ENCODE measurements at places on chromosomes 13 and 19. TPM values are rescaled to one million over a fixed set of nuclear protein-coding genes. Genes with fewer than 3 reads are reported as not detected.

GRCh38 chr13:25882466-25883357, 169.1 kb downstream of the SHISA2 start:
- DNase-seq = no peak
- H3K4me1 ChIP-seq = no peaks in the 10 kb centered on the region
- no peaks in the 10 kb centered on the region for H3K27me3 ChIP-seq

Gene ZNF429
- total RNA-seq = 17.8 TPM

DNA sequence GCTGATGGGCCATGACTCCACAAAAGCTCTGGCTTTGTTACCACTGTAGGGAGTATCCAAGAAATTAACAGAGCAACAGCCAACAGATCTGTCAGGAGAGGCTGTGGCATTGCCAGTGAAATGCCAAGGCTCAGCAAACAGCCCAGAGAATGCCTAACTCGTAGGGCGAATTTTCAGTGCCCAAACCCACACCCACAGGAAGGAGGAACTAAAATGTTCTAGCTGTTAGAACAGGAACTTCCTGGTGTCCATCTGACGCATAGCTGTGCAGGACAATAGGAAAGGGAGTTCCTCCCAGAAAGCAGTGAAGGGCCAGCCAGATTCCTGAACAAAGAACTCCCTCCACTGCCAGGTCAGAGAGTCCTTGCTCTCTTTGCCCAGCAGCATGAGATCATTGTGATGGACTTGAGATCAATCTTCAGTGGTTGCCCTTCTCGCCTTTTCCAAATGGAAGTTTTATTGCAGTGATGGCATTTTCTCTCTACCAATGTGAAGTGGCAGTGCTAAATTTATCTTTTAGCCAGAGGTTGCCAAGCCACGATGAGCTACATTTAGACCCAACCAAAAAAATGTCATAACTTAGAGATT, 224.2 kb upstream of the STARD13 start:
- H3K4me1 ChIP-seq = peaks cover 11% of the 10 kb centered on the region
- H3K4me3 ChIP-seq = no peak overlapping the region
- peak overlapping the region; percentile 72 for H3K27ac ChIP-seq
- H3K36me3 ChIP-seq = no peaks in the 10 kb centered on the region
- no peaks in the 10 kb centered on the region for H3K27me3 ChIP-seq
- DNase-seq = peak; percentile 26

Gene RAB11B
- total RNA-seq = 147 TPM

DNA sequence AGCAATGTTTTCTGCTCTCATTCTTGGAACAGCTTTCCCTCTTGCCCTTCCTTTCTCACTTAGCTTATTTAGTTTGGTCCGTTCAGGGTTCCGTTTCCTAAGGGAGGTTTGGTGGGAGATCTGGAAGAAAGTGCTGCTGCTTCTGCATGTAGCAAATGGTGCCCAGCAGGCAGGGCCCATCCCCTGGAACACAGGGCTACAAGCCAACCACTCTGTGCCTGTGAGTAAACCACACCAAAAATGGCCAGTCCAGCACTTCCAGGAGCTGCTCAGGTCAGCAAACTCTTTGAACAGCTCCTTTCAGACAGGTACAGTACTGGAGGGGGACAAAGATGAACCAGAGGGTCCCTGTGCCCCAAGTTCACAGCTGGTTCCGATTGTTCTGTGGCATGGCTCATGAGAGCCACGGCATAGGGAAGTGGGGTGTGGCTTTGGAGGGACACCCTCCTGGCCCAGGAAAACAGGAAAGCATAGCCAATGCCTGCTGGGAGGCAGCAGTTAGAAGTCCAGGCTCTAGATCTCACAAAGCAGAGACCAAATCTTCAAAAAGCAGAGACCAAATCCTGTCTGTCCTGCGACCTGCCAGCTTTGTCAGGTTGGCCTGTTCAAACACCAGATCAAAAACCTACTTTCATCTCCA, 39.5 kb downstream of the FAM124A start:
- H3K27ac ChIP-seq = no peak overlapping the region
- no peak for DNase-seq
- H3K4me1 ChIP-seq = no peaks in the 10 kb centered on the region
- peaks cover 34% of the 10 kb centered on the region for H3K36me3 ChIP-seq
- H3K27me3 ChIP-seq = no peaks in the 10 kb centered on the region

GRCh38 chr19:48354332-48354992, 9.3 kb downstream of the TMEM143 start:
- no peaks in the 10 kb centered on the region for H3K27me3 ChIP-seq
- no peak overlapping the region for H3K27ac ChIP-seq
- no peaks in the 10 kb centered on the region for H3K4me1 ChIP-seq
- H3K36me3 ChIP-seq = peaks cover 7% of the 10 kb centered on the region
- H3K4me3 ChIP-seq = no peak overlapping the region
- no peak for DNase-seq

Gene COL5A3
- 47.3 TPM for total RNA-seq

DNA sequence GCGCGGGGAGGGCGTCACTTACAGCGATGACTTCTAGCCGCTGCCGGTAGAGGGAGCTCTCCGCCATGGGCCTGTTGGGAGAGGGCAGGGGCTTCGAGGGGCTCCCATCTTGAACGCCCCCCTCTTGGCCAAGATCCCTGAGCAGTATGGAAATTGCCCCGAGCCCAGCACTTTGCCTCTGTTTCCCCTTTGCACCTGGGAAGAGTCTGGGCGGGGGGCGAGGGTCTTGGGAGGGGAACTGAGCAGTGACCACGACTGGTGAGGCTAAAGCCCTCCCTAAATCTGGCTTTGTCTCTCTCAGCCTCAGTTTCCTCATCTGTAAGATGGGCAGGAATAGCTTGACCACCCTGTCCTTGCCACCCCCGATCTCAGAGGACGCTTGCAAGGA, 2.8 kb downstream of the PALM3 start:
- no peak overlapping the region for H3K27ac ChIP-seq
- peaks cover 2% of the 10 kb centered on the region for H3K27me3 ChIP-seq
- no peak for DNase-seq
- peaks cover 9% of the 10 kb centered on the region for H3K4me1 ChIP-seq

Gene APOC4
- total RNA-seq = not detected

DNA sequence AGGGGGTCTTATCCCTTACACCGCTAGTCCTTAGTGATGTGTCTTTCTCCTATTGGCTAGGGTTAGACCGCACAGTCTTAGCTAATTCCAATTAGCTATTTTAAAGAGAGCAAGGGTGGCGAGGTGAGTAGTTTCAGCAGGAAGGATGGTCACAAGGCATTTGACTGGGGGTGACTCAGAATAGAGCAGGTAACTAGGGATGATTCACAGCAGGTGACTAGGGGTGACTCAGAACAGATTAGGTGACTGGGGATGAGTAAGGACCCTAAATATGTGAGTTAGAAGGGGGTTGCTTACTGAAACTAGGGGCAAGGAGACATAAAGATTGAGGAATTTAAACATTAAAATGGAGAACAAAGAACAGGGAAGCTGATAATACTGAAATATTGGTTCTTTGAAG, 64.3 kb downstream of the ZNF66 start:
- no peak overlapping the region for H3K4me3 ChIP-seq
- no peak for DNase-seq
- no peaks in the 10 kb centered on the region for H3K27me3 ChIP-seq
- H3K4me1 ChIP-seq = no peaks in the 10 kb centered on the region
- H3K27ac ChIP-seq = no peak overlapping the region

- DNase-seq = peak; percentile 57
- peak overlapping the region; percentile 94 for H3K27ac ChIP-seq
- H3K4me3 ChIP-seq = peak overlapping the region; percentile 90
- peaks cover 6% of the 10 kb centered on the region for H3K4me1 ChIP-seq
- peaks cover 4% of the 10 kb centered on the region for H3K36me3 ChIP-seq
Observed at GRCh38 chr19:9323557-9323918, 441 bp upstream of the ZNF559 start.

GRCh38 chr19:54352546-54352945, 12.2 kb downstream of the LAIR1 start:
- H3K36me3 ChIP-seq = no peaks in the 10 kb centered on the region
- no peak overlapping the region for H3K27ac ChIP-seq
- no peaks in the 10 kb centered on the region for H3K4me1 ChIP-seq
- no peak for DNase-seq
- no peaks in the 10 kb centered on the region for H3K27me3 ChIP-seq

Gene SPTBN4
- total RNA-seq = 19.2 TPM

Gene CGB2
- total RNA-seq = not detected

Gene CEACAM1
- total RNA-seq = 0.66 TPM

Gene RFPL4A
- total RNA-seq = not detected

Gene ANKLE1
- total RNA-seq = 2.1 TPM

- no peaks in the 10 kb centered on the region for H3K36me3 ChIP-seq
- H3K27me3 ChIP-seq = no peaks in the 10 kb centered on the region
- no peak overlapping the region for H3K27ac ChIP-seq
- DNase-seq = no peak
- H3K4me1 ChIP-seq = no peaks in the 10 kb centered on the region
- H3K4me3 ChIP-seq = no peak overlapping the region
Observed at GRCh38 chr19:46126086-46126580, 1.6 kb upstream of the IGFL3 start.

- DNase-seq = no peak
- H3K27ac ChIP-seq = no peak overlapping the region
- H3K27me3 ChIP-seq = peaks cover 6% of the 10 kb centered on the region
Observed at GRCh38 chr19:14683439-14683838, 6.4 kb upstream of the ZNF333 start.

- H3K4me3 ChIP-seq = no peak overlapping the region
- H3K27me3 ChIP-seq = no peaks in the 10 kb centered on the region
- no peaks in the 10 kb centered on the region for H3K4me1 ChIP-seq
- H3K27ac ChIP-seq = no peak overlapping the region
- H3K36me3 ChIP-seq = no peaks in the 10 kb centered on the region
Observed at GRCh38 chr13:90746230-90746629, 601.3 kb upstream of the MIR17HG start.

DNA sequence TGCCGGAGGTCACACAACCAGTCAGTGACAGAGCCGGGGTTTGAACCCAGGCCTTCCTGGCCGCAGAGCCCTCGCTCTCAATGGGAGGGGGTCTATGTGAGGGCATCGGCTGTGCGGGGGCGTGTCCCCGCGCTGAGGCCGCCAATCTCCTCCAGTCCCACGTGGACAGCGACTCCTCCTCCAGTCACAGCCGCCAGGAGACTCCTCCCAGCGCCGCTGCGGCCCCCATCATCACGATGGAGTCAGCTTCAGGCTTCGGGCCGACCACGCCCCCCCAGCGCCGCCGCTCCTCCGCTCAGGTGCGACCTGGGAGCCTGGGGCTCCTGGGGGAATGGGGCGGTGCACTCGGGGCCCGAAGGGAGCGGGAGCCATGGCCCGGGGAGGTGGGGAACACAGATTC, 6.0 kb downstream of the SPRED3 start:
- H3K27ac ChIP-seq = no peak overlapping the region
- H3K4me3 ChIP-seq = no peak overlapping the region
- no peak for DNase-seq
- H3K4me1 ChIP-seq = peaks cover 15% of the 10 kb centered on the region
- peaks cover 6% of the 10 kb centered on the region for H3K36me3 ChIP-seq

DNA sequence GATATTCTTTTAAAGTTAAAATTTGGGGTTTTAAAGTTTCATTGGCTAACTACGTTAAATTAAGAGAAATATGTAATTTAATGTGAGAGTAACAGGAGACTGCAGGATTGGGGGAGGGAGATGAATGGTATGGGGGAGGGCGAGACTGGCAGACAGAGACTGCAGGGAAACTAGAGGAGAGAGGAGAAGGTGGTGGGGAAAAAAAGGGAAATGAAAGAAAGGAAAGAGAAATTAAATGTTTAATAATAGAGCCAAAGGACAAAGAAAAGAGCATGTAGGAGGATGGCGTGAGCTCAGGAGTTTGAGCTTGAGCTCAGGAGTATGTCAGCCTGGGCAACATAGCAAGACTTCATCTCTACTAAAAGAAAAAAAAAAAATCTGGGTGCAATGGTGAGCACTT, 115.9 kb downstream of the RFC3 start:
- no peaks in the 10 kb centered on the region for H3K27me3 ChIP-seq
- no peaks in the 10 kb centered on the region for H3K36me3 ChIP-seq
- no peaks in the 10 kb centered on the region for H3K4me1 ChIP-seq
- DNase-seq = no peak
- no peak overlapping the region for H3K4me3 ChIP-seq

Gene PLPPR2
- 82.2 TPM for total RNA-seq

Gene ZNF296
- 4.2 TPM for total RNA-seq

DNA sequence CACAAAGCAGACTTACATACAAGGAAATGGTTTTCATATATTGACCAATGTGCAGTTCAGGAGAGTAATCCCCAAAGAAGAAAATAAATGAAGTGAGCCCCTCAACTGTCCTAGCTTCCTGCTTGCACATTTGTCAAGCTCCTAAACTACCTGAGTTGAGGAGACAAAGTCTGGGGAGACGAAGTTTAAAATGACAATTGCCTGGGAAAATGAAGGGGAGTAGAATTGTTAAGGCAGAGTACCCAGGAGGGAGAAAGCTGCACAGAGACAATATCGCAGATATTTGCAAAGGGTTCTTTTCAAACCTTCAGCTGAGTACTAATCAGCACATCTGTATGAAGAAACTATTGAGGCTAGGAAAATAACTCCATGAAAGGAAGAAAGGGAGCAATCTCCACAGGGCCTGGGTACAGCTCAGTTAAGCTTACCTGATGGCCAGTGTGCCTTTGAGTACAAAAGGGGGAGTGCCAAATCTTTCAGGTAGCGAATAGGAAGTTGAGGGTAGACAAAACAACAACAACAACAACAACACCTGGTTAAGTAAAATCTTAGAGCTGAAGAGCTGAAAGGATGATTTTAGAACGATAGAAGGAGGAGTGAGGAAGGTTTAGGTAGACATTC, 1700.1 kb upstream of the PRR20A start:
- no peaks in the 10 kb centered on the region for H3K4me1 ChIP-seq
- H3K36me3 ChIP-seq = no peaks in the 10 kb centered on the region
- DNase-seq = no peak

DNA sequence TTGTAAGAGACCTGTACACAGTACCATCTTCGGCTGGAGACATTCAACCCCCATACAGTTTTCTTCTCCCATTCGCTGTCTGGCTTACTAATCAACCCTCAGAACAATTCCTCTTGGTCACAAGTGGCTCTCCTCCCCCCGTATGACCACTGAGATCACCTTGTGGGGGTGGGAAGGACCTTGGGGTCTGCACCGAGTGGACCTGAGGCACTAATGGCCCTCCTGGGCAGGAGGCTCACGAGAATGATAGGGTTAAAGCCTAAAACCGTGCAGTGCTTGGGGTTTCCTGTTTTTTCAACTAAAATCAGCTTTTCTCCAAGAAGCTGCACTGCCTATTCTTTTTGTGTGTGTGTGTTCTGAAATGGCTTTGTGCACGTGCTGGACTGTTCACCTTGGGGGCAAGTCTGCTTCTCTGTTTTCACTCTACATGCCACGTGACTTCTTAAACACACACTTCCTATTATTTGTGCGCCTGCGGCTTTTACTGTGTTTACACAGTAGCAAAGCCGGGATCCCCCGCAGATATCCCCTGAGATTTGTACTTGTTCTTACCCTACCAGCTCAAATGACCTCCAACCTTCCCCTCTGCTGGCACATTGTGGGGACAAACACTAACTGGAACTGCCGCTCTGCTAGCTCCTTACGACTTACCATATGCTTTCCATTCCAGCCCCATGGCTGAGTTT, 12.3 kb downstream of the RBM26 start:
- no peak overlapping the region for H3K4me3 ChIP-seq
- H3K36me3 ChIP-seq = peaks cover 2% of the 10 kb centered on the region
- no peaks in the 10 kb centered on the region for H3K27me3 ChIP-seq
- H3K27ac ChIP-seq = no peak overlapping the region
- DNase-seq = peak; percentile 14

Gene RGCC
- total RNA-seq = 1,295 TPM

GRCh38 chr19:3966051-3967017, 4.6 kb downstream of the DAPK3 start:
- H3K36me3 ChIP-seq = peaks cover 7% of the 10 kb centered on the region
- no peak overlapping the region for H3K4me3 ChIP-seq
- peaks cover 26% of the 10 kb centered on the region for H3K4me1 ChIP-seq
- no peak for DNase-seq
- H3K27me3 ChIP-seq = no peaks in the 10 kb centered on the region
- peak overlapping the region; percentile 95 for H3K27ac ChIP-seq

Measured in tibial nerve (tissue), 4 donors.